ENCODE measurements at places on chromosomes 1 and 21. TPM values are rescaled to one million over a fixed set of nuclear protein-coding genes. Genes with fewer than 3 reads are reported as not detected.
A peak's percentile ranks its signal among the peaks of the same experiment; 100 is the strongest.

DNA sequence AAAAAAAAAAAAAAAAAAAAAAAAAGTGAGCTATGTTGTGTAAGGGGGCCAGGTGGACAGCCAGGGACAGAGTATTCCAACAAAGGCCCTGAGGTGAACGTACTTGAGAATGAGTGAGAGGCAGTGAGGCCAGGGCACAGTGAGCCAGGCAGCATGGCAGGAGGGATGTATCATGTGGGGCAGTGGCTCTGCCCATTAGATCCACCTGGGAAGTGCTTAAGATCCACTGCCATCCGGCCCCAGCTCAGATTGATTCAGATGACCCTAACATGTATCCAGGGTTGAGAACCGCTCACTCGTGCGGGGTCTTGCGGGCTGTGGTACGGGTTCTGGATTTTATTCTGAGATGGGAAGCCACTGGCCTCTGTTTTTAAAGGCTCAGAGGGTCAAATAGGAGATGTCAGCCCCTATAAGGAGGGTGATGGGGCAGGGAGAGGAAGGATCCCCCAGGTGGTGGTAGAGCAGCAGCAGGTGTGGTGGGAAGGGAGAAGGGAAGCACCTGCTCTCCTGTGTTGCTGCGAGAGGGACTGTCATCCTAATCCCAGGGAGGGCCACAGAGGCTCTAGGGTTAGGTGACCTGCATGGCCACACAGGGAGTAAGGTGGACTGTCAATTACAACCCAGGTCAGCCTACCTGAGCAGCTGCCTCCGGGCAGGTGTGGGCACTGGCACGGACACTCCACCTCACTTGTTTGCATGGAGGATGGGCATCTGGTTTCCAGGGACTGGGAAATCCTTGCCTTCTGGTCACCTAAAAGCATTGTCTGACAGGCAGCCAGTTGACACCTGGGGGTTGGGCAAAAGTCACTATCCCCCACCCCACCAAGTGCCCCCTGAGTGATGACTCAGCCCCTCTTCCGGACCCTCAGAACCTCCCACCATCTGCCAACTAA, 31.6 kb downstream of the CDK18 start:
- no peak for DNase-seq

GRCh38 chr1:204598319-204598969, 82.2 kb downstream of the MDM4 start:
- DNase-seq = no peak

- DNase-seq = no peak
These were observed 50.0 kb downstream of the UCK2 start for GRCh38 chr1:165877411-165877810.

DNA sequence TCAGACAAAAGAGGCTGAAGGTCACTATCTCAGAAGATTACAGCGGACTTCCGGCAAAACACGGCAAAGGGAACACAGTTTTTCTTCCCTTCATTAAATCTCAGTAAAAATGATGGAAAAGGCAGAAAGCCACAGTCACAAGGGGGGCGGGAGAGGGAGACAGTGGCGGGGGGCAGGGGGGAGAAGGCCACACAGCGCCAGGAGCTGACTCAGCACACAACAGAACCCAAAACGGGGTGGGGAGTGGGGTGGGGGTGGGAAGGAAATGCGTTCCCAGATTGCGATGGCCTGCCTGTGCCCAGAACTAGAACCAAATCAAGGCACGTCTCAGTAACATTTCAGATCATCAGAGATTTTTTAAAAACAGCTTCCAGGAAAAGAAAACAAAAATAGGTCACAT, 13.4 kb downstream of the CFAP74 start:
- DNase-seq = no peak

DNA sequence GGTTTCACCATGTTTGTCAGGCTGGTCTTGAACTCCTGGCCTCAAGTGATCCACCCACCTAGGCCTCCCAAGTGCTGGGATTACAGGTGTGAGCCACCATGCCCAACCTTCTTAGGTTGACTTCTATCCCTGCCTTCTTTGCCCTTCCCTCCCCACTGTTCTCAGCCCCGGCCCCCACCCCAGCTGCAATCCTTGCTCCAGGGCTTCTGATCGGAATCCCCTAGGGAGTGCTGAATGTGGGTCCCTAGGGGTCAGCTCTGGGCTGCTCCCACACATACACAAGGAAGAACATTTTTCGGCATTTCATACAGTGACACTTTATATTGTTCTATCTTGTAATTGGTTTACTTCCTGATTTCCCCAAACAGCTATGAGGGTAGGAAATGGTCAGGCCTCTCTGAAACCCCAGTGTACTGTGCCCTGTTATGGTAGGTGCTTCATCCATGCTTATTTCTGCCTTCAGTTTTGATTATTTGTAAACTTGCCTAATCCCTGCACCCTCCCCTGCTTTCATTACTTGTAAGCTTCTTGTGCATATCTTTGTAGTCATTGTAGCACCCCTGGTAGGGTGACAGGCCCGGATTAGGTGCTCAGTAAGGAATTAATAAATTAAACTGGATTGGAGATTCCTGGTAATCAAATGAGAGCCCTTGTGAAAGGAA, 5.8 kb upstream of the SRP9 start:
- peak; percentile 37 for DNase-seq

GRCh38 chr1:230292689-230293389, 133.3 kb downstream of the PGBD5 start:
- DNase-seq = no peak

The SERINC2 gene
- 97.0 TPM for polyA plus RNA-seq

The SYT14 gene
- polyA plus RNA-seq = 1.4 TPM
